Pancreas (tissue), 10 donors: ENCODE measurements at places on chromosomes 4 and X. TPM values are rescaled to one million over a fixed set of nuclear protein-coding genes. Genes with fewer than 3 reads are reported as not detected.

Gene WNK3
- 1.0 TPM for total RNA-seq

Gene PSAPL1
- total RNA-seq = not detected

Gene FHIP1A
- total RNA-seq = 12.1 TPM

Gene PRSS12
- total RNA-seq = 12.0 TPM

DNA sequence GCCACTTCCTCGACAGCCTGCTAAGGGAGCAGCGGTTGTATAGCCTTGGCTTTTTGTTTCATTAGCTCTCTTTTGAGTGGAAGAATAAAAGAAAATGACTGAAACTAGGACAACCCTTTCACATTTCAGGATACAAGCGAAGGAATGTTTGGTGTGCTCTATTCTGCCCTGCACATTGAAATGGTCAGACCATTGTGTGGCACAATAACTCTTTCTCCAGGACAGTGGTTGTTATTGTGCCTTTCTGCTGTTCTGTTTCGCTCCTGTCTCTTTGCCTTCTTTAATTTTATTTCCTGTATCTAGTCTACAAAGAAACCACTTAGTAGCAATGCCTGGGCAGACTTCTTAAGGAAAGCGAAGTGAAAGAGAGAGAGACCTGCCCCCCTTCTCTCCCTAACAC is 473.7 kb downstream of the GBA3 start:
- no peak for DNase-seq
